Islet precursor cell (in vitro differentiated cells): ENCODE measurements at places on chromosomes 16 and 17.

GRCh38 chr17:3773511-3773910 is 27.5 kb downstream of the ITGAE start:
- DNase-seq, result no peak

DNA sequence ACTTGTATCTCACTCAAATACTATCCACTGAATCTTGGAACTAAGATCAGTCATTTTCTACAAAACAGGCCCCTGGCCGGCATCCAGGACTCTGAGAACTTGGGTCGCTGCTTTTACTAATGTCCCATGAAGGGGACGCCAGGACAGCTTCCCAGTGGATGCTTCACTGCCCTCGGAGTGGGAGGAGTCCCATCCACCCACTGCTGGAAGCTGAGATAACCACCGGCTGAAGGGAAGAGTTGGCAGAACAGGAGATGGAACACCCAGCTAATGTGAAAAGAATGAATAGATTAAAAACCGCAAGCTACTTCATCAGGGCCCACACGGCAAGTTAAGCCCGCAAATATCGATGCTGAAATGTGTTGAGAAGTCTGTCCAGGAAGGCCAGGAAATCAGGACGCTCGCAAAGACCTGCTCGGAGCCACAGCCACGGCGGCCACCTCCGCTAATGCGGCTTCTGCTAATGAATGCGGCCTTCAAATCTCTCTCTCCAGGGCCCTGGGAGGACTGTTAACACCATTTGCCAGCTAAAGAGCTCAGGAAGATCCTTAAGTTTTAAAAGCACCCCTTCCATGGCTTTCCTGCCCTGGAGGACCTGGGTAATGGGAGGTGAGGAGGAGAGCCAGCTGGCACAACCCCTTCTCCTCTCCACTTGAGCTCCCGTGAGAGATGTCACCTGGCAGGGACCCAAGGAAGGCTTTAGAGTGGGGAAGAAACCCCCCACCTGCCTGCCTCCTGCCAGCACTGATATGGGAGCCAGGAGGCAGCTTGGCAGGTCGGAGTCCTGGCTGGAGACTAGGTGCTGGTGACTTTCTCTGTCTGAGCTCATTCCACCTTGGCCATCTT is 226.6 kb upstream of the RPL38 start:
- no peak for DNase-seq

DNA sequence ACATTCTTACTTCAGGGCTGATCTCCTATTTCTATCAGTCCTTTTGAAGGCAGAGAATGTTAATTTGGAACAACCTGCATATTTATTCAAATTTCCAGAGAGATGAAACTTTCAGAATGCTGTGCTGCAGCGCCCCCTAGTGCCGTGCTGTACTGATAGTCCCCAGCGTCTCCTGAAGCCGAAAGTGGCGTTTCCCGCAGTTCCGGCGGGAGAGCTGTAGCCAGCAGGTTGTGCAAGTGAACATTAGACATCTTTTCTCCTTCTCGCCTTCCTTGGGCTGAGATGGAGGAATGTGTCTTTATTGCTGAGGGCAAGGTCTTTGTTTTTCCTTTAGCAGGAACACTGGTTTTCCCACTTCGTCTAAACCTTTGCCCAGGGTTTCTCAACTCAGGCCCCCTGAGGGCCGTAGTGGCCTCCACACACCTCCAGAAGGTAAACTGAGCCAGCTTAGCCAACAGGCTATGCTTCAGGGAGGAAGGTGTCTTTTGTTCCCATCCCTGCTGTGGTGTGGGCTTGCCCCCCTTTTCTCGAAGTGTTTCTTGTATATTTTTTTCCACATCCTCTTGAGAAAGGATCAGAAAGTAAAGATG is 26.4 kb downstream of the USP10 start:
- peak; percentile 93 for DNase-seq

GRCh38 chr17:57485916-57486881 is 229.9 kb downstream of the MSI2 start:
- no peak for DNase-seq

GRCh38 chr17:63974594-63975192 is 2.0 kb upstream of the SCN4A start:
- peak; percentile 91 for DNase-seq

DNA sequence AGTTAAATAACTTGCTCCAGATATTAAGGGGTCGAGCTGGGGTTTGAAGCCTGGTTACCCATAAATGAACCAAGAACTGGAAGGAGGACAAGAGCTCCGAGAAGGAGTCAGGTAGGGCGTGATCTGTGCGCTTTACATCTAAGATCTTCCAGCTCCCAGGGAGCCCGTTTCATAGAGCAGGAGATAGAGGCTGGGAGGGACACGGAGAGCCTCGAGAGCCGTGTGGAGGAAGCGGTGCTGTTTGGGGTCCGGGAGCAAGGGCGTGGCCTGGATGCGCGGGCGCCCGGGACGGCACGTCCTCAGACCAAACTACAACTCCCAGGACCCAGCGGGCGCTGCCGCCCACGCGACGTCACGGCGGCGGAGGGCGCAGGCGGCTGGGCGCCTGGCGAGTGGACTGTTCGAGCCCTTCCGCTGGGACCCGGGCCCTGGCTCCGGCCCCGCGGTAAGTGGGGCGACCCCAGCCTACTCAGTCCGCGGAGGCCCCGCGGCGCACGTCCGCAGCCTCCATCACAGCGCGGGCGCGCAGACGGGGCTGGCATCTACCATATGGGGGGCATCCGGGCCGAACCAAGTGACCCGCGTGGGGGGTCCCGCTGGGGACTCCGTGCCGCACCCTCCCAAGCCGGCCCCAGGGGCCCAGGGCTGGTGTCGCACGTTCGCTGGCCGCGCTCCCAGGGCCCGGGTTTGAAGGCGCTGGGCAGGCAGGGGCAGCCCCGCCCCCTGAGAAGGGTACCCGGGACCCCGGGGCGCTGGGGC is at the start of gene BCKDK:
Gene BCKDK, plus strand, starts transcription at position 352 of the 759 bp plus-strand sequence. CDS start 838 bp downstream, outside the sequence.
- peak; percentile 79 for DNase-seq

- no peak for DNase-seq
Observed at GRCh38 chr16:54055864-54056263, 230.7 kb downstream of the IRX3 start.

DNA sequence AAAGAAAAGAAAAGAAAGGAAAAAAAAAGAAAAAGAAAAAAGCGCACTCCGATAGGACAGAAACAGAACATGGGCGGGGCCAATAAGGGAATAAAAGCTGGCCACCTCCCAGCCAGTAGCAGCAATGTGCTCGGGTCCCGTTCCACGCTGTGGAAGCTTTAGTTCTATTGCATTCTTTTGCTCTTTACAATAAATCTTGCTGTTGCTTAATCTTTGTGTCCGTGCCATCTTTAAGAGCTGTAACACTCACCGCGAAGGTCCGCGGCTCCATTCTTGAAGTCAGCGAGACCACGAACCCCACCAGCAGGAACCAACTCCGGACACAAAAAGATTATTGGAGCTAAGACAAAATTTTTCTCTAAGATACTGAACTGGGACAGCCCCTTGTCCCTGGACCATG is 3.1 kb upstream of the ARL5C start:
- no peak for DNase-seq

DNA sequence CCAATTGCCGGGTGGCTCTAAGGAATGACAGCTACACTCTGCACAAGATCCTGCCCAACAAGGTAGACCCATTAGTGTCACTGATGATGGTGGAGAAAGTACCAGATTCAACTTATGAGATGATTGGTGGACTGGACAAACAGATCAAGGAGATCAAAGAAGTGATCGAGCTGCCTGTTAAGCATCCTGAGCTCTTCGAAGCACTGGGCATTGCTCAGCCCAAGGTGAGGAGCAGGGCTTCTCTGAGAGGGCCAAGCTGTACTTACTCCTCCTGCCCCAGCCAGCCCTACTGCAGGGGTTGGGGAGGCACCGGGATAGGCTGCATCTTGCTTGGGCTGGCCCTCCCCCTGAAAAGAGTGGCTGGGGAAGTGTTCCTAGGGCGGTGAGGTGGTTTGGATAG is 2.8 kb upstream of the FTSJ3 start:
- no peak for DNase-seq

DNA sequence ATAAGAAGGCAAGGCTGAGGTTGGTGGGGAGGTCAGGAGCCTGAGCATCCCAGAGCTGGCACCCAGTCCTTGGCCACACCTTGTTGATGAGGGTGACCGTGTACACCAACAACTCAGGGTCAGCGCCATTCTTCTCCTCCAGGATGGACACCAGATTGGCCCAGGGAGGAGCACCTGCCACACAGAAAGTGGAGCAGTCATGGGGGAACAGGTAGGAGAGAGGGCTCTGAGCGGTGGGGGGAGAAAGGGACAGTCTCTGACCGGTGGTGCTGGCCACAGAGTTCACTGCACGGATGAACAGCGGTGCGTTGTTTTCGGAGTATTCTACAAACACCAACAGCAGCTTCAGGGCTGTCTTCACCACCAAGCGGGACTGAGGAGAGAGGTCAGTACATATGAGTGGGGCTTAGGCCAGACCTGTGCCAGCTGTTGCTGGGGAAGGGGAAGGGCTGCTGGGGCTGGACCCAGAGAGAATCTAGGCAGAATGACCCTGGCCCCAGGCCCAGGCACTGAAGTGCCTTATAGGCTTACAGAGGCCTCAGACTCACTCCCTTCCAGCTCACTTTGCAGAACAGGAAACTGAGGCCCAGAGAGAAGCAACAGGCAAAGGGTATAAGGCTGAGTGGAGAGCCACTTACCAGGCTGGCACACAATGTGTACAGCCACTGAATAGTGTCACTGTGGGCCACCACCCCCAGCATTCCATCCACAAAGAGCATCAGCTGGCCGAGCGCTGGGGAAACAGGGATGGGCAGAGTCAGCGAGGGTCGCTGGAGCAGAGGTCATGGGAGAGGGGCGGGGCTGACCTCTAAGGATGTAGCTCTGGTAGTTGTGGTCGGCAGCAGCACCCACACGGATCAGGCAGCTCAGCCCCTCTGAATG is 9.6 kb downstream of the FHOD1 start:
- peak; percentile 52 for DNase-seq

GRCh38 chr17:4497101-4497824 is 1.4 kb upstream of the SPNS2 start:
- peak; percentile 91 for DNase-seq

- DNase-seq, result peak; percentile 12
Observed at GRCh38 chr16:19776147-19776546, 58.1 kb downstream of the IQCK start.

GRCh38 chr16:11655655-11656054 is 12.6 kb upstream of the SNN start:
- peak; percentile 41 for DNase-seq

GRCh38 chr17:32604966-32605365 is 118.2 kb downstream of the CDK5R1 start:
- DNase-seq, result no peak

DNA sequence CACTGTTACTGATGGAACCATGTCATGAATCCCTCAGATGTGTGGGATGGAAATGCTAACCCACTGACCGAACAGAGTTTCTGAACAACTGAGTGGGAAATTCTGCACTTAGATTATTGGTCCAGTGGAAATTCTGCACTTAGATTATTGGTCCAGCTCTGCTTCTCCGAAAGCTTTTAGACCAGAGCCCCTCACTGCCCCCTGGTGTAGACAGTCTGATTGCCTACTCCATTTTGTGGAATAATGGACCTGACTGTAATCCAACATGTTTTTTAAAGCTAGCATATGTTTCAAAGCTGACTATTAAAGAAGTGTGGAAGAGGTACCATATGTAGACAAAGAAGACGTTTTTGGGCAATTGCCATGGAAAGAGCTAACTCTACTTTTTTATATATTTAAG is 50.3 kb upstream of the TBX2 start:
- DNase-seq, result no peak

GRCh38 chr16:58847902-58848661 is 114.0 kb upstream of the GOT2 start:
- DNase-seq, result no peak

GRCh38 chr17:70624211-70624610 is 454.9 kb downstream of the KCNJ2 start:
- DNase-seq, result no peak

GRCh38 chr17:41967141-41967920 is 736 bp downstream of the CNP start:
- peak; percentile 71 for DNase-seq

GRCh38 chr17:75635610-75636202 is 2.5 kb downstream of the SMIM5 start:
- DNase-seq, result no peak
